ENCODE measurements at places on chromosomes 16 and 17.

- DNase-seq = no peak
Observed at GRCh38 chr16:61654962-61655361, 381.3 kb downstream of the CDH8 start.

DNA sequence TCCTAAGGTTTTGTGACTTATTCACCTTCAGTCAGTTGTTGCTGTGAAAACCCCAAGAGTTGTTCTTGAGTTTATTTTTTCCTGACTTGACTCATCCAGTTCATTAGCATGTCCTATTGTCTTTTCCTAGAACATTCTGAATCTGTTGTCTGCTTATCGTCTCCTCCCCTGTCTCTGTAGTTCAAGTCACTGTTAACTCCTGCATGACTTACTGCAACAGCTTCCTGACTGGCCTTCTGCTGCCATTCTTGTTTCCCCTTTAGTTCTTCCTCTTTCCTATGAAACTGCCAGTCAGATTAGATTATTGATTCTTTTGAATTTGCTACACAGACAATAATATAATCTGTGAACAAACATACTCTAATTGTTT, 161.5 kb downstream of the FTO start:
- DNase-seq = peak; percentile 52

- DNase-seq = no peak
Observed at GRCh38 chr17:15257796-15258512, 7.2 kb downstream of the PMP22 start.

- DNase-seq = no peak
Observed at GRCh38 chr17:39219647-39220154, 6.0 kb downstream of the STAC2 start.

DNA sequence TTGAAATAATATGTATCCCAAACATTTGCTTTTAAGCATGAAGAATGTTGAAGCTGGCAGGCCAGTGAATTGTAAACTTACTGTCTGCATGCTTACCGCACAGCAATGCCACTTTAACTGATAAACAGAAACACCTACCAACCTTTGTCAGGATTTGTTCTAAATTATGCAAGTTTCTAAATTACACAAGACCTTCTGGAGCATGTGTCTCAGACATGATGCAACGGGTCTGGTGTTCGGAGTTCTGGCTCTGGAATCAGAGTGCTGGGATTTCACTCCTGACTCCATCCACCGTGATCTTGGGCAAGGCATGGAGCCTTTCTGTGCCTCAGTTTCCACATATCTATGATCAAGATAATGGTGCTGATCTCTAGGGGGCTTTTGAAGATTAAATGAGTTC, 111.2 kb downstream of the CCT6B start:
- DNase-seq = no peak

DNA sequence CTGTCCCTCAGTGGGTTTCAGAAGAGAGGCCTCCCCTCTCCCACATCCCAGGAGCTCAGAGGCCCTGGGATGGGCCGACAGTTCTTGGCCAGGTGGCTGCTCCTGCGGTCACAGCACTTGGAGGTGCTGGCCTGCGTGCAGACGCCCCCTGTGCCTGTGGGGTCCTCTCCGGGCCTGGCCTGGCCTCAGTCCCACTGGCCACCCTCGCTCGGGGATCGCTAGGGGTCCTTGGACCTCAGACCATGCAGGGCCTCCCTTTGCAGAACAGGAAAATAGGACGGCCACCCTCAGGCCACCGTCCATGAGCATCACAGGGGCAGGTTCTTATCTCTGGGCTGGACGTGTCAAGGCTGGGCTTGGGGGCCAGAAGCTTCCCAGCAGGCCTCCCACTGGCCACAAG, 30.0 kb downstream of the METRNL start:
- no peak for DNase-seq

GRCh38 chr16:31196324-31197088, 6.1 kb downstream of the PYCARD start:
- no peak for DNase-seq

- DNase-seq = no peak
Observed at GRCh38 chr17:35786941-35787432, 8.5 kb downstream of the MMP28 start.

Data from skeletal muscle cell (primary cell).